ENCODE measurements at places on chromosomes 16 and 17.

GRCh38 chr17:82343560-82343959, 10.0 kb upstream of the SECTM1 start:
- DNase-seq: no peak

DNA sequence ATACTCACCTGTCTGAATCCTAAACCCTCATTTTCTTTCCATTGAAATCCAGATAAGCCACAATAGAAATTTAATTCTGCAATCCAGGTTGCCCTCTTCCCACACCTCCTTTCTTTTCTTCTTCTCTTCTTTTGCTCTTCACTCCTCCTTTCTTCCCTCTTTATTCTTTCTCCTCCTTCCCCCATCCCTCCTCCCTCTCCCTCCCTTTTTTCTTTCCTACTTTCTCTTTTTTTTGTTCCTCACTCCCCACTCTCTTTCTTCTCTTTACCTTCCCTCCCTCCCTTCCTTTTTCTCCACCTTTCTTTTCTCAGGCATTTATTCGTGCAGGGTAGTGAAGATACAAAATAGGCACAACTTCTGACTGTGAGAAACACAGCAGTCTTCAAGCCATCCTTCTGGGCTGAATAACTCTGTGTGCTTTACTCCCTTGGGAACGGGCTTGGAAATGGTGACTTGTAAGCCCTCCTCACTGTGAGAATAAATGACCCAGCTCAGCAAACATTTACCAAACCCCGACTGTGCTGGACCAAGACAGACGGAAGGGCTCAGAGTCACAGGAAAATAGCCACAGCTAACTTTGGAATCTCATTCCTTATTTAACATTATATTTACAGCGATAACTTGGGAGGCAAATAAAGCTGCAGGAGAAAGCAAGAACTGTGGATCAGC, 140.8 kb downstream of the HAPSTR1 start:
- DNase-seq: no peak

DNA sequence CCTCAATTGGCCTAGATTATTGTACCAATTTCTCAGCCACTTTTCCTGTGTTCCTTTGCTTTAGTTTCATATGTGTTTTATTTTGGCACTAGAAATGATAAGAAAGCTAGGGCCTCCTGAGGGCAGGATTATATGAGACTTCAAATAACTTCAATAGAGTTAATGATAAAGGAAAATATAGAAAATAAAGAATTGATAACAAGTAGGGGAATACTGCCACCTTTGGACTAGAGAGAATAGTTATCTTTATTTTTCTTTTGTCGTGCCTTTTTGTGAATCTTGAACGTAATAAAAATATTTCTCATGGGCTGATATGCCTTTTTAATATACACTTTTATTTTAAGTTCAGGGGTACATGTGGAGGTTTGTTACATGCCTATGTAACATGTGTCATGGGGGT, 29.3 kb upstream of the RBL2 start:
- no peak for DNase-seq

DNA sequence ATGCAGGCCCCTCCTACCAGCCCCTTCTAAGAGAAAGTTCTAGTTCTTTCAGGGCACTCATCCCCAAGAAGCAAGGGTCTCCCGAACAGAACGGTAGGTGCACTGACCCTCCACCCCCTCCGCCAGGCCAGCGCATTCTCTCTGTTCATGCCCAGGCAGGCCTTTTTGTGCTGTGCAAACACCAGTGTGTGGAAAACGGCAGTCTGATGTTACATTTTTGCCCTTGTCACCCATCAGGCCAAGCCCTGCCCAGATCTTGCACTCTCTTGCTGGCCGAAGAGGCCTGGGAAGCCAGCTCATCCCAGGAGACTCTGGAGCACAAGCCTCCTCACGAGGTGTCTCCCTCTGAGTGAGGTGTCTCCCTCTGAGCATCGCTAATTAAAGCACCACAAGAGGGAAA, 16.1 kb upstream of the MTSS2 start:
- DNase-seq: no peak

DNA sequence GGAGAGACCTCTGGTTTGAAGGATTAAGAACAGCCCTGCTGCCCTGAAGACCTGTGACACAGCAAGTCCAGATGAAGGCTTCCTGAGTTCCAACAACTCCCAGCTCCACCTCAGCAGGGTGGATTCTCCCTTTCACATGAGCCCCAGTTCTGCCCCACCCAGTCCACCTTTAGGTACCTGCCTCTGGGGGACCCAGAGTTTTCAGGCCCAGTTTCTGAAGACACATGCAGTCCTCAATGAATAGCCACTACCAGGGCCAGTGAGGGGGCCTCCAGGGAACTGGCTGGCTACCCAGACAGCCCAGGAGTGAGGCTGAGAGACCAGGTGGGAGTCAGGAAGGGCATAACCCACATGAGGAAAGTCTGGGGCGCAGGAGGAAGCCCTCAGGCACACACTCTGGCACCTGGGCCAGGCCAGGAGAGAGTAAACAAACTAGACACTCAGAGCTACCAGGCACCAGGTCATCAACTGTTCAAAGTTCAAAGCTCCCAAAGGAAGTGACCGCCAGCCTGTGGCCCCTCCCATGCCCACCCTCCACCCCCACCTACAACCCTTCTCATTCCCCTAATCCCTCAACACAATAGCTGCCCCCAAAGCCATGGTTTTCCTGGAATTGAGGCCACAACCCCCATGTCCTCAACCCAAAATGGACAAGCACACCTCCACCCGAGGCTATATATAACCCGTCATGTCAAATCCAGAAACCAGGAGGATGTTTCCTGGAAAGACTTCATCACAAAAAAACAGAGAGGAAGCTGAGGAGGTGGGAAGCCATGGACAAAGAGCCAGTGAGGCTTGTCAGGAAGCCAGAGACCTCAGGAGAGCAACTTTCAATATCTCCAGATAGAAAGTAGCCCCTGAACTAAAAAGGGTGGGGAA, 2.1 kb downstream of the MYO18A start:
- no peak for DNase-seq

GRCh38 chr16:66378741-66379570, 12.5 kb downstream of the CDH5 start:
- DNase-seq: no peak

DNA sequence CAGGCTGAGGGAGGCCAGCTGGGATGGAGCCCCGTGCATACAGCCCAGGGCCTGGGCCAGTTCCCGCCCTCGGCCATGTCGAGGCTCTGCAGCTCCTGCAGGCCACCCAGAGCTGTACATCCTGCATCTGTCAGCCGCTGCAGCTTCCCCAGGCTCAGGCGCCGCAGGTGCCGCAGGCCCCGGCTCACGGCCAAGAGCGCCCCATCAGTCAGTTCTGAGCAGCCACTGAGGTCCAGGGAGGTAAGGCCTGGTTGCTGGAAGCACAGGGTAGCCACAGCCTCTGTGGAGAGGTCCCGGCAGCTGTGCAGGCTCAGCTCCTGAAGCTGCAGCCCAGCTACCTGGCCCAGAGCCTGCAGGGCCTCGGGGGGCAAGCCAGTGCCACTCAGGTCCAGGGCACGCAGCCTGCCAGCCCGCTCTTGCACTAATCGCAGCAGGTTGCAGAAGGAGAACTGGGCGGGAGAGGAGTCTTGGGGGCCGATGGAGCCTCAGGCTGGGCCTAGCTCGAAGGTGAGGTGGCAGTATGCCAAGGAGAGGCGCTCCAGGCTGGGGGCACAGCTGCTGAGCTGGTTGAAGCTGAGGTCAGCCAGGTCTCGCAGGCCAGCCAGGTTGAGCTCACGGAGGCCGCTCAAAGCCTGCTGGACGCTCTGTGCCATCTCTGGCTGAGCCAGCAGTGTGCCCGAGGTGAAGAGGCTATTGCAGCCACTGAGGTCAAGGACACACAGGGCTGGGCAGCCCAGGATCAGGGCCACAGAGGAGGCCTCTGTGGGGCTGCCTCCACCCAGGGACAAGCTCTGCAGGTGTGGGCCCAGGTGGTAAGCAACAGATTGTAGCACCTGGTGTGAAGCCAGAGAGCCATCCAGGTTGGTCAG, 11.4 kb downstream of the ELMO3 start:
- no peak for DNase-seq

- no peak for DNase-seq
These were observed 51.2 kb downstream of the SYCE1L start for GRCh38 chr16:77250400-77250799.

- no peak for DNase-seq
These were observed 144.8 kb downstream of the MRTFB start for GRCh38 chr16:14215941-14216340.

- DNase-seq: no peak
These were observed 81.2 kb downstream of the DYNLRB2 start for GRCh38 chr16:80622007-80622406.

DNA sequence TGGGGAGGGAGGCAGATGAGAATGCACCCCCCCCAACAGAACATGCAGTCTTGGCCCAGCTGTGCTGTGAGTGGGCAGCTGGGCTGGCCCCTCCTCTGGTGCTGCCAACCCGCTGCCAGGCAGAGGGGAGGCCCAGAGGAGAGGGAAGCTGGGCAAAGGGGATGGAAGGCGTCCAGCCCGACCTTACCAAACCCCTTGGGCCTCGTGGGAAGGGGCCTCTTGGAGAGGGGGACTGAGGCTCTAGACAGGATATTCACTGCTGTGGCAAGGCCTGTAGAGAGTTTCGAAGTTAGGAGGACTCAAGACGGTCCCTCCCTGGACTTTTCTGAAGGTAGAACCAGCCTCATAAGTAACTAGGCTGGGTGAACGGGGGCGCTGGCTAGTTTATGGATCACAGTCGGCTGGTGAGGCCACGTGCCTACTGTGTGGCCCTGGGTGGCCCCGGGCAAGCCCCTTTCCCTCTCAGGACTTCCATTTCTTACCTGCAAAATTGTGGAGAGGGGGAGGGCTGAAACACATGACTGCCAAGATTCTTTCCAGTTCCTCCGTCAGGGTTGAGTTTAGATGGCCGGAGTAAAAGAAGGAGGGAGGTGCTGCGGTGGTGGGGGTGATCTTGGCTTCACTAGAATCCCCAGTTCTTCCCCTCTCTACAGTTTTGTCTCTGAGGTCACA, 857 bp upstream of the STAT5A start:
- no peak for DNase-seq

DNA sequence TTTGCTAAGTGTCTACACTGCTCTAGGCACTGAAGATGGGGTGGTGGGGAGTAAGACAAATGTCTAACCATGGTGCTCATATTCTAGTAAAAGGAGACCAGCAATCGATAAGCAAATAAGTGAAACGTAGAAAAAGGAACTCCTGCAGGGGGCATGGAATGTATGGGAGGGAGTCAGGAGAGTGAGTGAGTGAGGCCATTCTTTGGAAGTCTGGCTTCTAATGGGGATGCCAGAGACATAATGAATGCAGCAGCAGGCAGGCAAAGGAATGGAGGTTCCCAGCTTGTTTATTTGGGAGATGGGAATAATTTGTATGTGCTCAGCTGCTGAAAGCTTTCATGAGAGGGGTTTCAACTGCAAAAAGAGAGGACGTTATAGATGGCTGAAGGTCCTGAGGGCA, 216.4 kb upstream of the DYNLRB2 start:
- DNase-seq: no peak

DNA sequence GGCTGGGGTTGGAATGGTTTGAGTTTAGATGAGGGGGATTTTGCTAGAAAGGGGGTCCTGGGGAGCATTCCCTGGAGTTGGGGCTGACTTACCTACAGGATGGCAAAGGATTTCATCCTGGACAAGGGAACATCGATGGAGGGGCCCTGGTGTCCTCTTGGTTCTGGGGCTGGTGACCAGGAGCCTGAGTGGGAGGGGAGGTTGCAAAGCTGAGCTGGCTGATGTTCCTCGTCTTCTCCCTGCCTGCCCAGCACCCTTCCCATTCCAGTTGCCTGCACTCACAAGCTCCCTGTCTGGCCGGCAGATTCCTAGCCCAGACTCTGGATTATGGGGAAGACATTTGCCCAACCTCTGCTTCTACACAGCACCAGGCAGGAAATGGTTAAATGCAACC, 37.2 kb downstream of the ITGAE start:
- DNase-seq: no peak

- DNase-seq: no peak
These were observed 112.4 kb upstream of the NOL11 start for GRCh38 chr17:67605256-67605912.

DNA sequence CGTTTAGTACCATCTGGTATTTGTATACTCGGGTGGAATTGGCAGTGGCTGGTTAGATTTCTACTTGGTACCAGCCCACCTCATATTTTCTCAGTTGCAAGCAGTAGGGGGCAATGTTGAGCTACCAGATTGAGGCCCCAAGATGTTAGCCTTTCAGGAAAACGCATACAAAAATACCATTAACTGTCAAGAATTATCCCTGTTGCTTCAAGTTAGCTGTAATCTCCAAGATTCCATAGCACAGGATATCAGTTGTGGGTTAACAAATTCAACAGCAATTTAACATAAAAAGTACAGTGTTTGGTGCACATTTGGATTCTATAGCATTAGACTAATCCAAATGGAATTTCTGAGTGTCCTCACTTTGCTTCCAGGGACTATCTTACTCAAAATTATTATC, 188.2 kb downstream of the FTO start:
- peak; percentile 41 for DNase-seq

DNA sequence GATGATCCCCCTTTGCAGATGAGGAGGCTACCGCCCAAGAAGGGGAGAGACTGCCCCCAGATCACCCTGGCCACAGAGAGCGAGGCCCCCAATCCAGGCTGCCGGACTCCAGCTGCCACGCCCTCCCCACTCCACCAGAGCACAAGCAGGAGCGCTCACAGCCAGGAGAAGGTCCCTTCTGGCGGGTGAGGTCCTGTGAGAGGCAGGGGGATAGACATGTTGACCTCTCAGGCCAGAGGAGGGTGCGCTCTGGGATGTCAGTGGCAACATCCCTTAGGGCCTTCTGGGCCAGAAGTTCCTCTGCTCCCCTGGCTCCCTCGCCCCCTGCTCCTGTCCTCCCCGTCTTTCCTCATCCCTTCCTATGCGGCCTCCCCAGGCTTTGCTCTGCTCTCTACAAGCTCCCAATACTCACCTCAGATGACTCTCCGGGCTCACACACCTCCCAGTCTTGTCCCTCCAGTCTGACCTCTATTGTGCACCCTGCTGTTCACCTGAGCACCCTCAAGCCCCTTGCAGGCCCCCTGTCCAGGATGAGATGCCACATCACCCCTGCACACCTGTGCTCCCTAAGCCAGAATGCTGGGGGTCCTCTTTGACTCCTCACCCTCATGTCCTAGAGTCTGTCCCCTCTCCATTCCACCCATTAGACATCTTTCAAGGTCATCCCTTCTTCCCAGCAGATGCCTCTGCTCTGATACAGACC, 5.0 kb upstream of the NXPH3 start:
- no peak for DNase-seq

DNA sequence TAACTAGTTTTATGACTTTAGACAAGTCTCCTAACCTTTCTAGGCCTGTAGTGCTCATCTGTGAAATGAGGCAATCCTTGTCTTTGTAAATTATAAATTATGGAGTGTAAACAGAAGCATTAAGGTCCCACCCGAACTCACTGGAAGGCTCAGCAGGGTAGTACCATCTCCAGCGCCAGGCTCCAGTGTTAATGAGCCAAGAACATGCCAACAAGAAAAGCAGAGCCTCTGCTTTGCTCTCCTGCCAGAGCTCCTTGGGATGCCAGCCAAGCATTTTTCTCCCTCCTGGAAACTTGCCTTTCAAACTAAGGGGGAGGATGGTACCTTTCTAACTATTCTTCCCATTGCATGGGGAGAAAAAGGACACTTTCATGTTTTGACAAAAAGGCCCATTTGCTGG, 14.9 kb downstream of the LIMD2 start:
- DNase-seq: no peak

Data from stimulated activated CD4-positive, alpha-beta T cell treated with anti-CD3 and anti-CD28 coated beads, Interleukin-15, amount 100 ng/mL, for 48 hours (primary cell).